ENCODE measurements at places on chromosomes 16 and 17. TPM values are rescaled to one million over a fixed set of nuclear protein-coding genes. Genes with fewer than 3 reads are reported as not detected.
A peak's percentile ranks its signal among the peaks of the same experiment; 100 is the strongest.

DNA sequence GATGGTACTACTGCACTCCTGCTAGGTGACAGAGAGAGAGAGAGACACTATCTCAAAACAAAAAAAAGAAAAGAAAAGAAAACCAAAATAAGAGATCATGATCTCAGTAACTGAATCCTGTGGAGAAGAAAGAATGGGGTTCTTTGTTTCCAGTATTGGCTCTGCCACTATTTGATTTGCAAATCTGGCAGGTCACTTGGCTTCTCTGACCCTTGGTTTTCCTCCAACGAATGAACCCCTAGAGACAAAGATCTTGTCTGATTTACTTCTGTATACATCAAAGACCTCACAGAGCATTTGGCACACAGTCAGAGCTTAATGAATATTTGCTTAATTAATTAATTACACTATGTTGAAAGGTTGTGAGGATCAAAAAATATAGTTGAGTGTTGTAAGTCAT, 47.9 kb upstream of the NLK start:
- DNase-seq: no peak

- DNase-seq: no peak
Measured at GRCh38 chr17:51427323-51427811, 167.0 kb downstream of the UTP18 start.

RAB40B gene
- 18.9 TPM for total RNA-seq

- DNase-seq: no peak
Measured at GRCh38 chr16:2785101-2785991, 2.0 kb downstream of the PRSS33 start.

OR1A2 gene
- total RNA-seq: not detected

RUNDC3A gene
- total RNA-seq: 2.1 TPM

DNA sequence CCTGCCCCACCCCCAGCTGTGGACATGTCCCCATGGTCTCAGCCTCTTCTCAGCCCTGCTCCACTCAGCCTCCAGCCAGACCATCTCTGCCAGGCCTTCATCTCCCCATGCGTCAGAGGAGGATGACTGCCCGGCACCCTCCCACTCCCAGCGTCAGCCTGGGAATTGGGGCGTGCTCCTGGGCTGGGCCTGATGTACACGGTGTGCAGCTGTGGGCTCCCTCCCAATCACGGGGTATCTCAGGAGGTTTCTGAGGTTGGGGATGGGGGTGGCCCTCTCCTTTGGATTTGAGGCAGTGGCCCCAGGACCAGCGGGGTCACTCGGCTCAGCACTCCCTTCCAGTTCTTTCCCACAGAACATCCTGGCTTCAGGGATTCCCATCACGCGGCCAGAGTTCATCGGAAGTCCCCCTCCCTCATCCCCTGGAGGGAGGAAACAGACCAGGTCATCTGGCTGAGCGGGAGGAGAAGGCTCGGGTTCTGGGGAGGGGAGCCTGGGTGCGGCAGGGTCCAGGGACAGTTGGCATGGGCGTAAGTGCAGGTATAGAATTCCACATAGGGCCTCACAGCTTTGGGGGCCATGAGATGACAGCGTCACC, 36.9 kb downstream of the SOCS3 start:
- peak; percentile 88 for DNase-seq

DNA sequence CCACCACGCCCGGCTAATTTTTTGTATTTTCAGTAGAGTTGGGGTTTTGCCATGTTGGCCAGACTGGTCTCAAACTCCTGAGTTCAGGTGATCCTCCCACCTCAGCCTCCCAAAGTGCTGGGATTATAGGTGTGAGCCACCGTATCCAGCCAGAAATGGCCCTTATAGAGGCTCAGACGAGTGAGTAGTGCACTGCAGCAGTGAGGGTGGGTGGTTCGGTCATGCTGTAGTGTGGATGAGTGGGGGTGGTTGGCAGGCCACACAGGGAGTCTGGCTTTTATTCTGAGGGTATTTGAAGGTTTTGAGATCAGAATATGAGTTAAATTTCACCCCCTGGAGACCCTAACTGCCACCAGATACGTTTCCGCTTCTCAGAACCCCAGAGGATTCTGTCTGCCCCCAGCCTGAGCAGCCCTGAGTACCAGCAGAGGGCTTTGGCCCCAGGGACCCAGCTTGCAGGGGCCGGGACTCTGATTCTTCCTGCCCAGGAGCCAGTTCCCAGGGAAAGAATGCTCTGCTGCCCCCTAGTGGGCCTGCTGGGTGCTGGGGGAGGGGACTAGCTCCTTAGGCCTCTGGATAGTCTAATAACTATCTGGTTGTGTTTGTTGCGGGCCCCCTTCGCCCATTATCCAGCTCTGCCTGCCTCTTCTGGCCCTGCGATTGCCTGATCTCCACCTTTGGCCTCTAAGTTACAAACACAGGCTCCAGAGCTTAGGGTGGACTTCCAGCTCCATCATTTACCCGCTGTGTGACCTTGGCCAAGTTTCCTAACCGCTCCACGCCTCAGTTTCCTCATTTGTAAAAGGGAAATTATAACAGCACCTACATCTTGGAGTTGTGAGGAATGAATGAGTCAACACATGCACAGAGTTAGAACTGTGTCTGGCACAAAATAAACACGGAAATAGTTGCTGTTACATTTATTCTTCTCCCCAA, 2.0 kb downstream of the ZNF771 start:
- DNase-seq: peak; percentile 96

GRCh38 chr16:4362476-4363135, 9.0 kb upstream of the VASN start:
- DNase-seq: no peak

GRCh38 chr17:76843703-76844484, 24.3 kb upstream of the MGAT5B start:
- DNase-seq: no peak

DNA sequence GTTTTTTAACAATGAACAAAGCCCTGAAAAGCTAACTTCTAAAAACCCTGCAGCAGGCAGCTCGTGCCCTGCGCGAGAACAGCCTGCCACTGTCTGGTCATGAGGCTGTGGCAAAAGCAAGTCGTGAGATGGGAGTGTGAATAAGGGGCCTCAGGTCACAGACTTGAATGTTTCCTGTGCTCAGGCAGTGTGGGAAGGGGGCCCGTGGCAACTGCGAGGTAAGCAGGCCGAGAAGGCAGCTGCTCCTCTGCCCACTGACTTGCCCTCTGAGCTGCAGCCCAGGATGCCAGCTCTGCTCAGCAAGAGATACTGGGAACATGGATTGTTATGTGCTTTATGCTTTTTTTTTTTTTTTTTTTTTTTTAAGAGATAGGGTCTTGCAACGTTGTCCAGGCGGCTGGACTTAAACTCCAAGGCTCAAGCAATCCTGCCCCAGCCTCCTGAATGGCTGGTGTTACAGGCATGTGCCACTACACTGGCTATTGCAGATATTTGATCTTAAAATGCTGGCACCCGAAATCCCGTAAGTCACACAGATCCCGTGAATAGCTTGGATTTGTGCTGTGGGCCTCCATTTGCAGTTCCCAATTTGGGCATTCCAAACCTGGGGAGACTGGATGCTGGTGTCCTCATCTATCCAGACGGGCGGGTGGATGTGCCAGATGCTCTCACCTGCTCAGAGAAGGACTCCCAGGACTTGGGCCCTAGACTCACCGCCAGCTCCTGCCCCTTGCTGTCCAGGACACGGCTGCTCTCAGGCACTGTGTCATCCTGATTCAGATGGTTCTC, 44.0 kb downstream of the UBN1 start:
- peak; percentile 14 for DNase-seq

DNA sequence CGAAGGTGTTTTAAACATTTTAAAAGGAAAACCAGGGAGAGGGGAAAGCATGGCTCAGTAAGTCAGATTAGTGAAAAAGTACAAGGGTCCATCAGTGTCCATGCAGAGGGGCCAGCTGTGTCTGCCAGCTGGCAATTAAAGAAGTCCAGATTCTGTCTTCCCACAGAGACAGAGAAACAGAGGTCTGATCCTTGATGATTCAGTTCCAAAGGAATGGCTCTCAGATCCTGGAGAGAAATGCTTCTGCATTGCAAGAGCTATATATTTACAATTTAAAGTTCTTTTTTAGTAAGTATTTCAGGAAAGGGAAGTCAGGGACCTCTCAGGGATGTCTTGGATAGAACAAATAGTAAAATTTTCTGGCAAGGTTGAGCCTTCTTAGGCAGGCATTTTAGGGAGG, 56.2 kb downstream of the HSD17B2 start:
- no peak for DNase-seq

GRCh38 chr17:58368860-58369213, 16.8 kb upstream of the SUPT4H1 start:
- no peak for DNase-seq

MARVELD3 gene
- not detected for total RNA-seq

DNA sequence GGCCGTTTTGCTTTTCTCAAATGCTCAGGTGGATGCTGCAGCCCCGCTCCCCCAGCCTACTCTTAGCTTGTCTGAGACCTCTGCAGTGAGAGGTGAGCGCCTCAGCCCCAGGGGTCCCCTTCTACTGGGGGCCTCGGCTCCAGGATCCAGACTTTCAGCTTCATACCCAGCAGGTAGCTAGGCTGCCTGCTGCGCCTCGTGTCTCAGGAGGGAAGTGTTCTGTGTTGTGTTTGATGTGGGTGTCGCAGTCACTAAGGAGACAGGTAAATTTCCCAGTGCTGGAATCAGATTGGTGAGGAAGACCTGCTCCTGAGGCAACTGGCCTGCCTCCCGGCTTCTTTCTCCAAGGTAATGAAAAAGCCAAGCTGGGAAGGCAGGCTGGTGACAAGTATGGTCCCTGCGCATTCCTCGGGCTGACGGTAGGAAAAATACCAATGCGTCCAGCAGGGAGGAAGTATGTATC, 604.0 kb upstream of the SALL1 start:
- DNase-seq: peak; percentile 14

GRCh38 chr16:54418903-54419302, 132.3 kb upstream of the IRX3 start:
- DNase-seq: no peak

DNA sequence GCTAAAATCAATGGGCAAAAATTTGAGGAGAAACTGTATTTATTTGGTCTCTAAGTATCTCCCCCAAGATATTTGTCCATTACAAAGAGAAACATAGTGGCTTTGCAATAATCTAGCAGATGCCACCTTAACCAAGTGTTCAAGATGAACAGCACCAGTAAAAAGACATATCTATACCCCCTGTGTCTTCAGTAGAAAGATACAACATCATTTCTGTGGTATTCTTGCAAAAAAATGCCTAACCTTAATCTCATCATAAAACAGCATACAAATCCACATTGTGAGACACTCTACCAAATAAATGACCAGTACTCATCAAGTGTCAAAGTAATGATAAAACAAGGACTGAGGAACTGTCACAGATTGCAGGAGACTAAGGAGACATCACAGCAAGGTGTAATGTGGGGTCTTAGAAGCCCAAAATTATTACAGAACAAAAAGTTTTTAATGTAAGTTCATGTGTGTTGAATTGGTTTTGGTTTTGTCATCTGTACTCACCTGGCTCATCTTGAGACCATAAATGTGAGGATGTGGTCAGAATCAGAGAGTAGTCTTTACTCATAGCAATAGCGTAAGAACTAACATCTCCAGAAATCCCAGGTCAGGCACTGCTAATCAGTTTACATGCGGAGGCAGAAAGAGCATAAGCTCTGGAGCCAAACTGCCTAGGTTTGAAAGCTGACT, 77.2 kb downstream of the AATF start:
- no peak for DNase-seq

PRM3 gene
- not detected for total RNA-seq

DNA sequence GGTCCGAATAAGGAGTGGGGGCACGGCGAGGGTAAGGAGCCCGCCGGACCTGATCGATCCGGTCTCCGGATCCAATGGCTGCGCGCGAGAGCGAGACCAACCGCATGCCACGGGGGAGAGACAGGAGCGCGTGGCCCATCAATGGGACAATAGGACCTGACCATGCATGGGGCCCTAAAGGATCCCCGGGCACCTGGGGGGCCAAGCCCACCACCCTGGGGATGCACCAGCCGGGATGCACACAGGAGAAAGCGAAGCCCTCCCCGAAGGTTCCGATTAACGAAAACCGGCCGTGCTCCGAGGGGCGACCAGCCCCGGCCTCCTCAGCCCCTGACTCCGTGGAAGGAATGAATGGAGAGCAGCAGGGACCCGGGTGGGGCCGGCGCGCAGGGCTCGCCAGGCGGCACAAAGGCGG, 525 bp downstream of the JPT1 start:
- no peak for DNase-seq

DNA sequence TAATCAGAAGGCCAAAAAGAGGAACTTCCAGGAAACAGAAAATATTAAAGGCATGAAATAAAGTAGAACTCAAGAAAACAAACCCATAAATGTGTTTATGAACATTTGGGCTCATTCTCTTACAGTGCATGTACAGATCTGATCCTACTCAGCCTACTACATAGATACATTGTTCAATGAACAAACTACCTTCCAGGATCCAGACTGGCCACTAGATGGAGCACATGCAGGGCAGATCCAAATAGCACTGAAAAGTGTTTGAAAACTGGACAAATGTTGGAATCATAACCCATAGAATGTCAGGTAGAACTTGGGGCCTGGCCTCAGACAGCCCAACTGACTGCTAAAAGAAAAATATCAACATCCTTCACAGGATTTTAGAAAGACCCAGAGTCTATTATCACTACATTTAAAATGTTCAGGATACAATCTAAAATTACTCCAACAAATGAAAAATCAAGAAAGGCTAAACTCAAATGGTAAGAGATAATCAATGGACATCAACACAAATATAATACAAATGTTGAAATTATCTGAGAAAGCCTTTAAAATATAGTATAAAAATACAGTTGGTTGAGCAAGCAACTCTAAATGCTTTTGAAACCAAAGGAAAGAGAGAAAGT, 122.4 kb upstream of the NUDT7 start:
- no peak for DNase-seq

HAS3 gene
- total RNA-seq: 0.51 TPM

DNA sequence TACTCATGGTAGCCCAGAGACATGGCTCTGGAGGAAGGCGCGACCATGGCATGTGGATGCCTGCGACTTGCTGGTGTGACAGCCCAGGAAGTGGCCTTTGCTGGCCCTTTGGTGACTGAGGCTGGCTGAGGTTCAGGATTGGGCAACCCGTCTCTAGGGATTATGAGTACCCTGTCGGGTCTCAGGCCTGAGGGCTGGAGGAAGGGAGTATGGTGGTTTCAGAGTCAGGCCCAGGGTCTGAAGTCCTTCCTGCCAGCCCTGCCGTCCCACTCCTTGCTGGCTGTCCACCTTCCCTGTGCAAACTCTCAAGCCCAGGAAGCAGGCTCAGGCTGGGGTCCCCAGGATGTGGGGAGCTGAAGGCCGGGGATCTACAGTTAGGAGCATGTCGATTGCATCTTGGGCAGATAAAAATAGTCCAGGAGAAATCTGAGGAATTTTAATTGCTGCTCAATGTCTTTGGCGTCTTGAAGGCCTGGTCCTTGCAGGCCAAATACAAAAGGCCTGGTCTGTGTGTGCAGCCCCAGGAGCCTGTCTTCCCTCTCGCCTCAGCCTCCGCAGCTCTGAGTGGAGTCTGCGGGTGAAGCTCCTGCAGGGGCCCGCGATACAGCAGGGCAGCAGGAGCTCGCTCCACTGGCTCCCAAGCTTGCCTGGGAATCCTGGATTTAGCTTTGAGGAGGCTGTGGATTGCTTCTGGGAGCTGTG, 52.5 kb downstream of the NKD1 start:
- DNase-seq: peak; percentile 35
